ENCODE measurements at places on chromosomes 5 and 9. TPM values are rescaled to one million over a fixed set of nuclear protein-coding genes. Genes with fewer than 3 reads are reported as not detected.

Gene EQTN
- polyA plus RNA-seq, result not detected

Gene MAMDC2
- 6.5 TPM for polyA plus RNA-seq

Gene PRKAA1
- 28.5 TPM for polyA plus RNA-seq

- no peaks in the 10 kb centered on the region for H3K36me3 ChIP-seq
- peaks cover 10% of the 10 kb centered on the region for H3K4me1 ChIP-seq
- DNase-seq, result no peak
- no peak overlapping the region for H3K27ac ChIP-seq
- no peaks in the 10 kb centered on the region for H3K27me3 ChIP-seq
These were observed 55.3 kb downstream of the SMIM23 start for GRCh38 chr5:171840711-171841522.

GRCh38 chr5:75168026-75168735 lies 68.5 kb downstream of the ANKRD31 start:
- no peak overlapping the region for H3K4me3 ChIP-seq
- H3K36me3 ChIP-seq, result no peaks in the 10 kb centered on the region
- H3K4me1 ChIP-seq, result no peaks in the 10 kb centered on the region

DNA sequence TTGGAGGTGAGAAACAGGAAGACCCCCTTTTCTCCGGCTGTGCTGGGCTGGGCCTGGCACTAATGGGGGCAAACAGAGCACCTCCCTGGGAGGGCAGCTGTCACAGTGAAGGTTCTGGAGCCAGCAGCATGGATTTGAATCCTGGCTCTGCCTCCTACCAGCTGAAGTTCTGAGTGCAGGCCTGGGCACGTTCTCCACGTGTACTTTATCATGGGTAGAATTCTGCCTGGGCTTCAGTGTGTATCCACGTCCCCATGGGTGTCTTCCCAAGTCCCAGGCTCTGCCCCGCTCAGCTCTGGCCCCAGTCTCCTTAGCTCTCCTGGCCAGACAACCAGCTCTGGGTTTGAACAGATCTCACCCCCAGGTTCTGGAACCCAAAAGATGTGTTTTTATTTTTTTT lies 223.2 kb downstream of the PBX3 start:
- no peaks in the 10 kb centered on the region for H3K4me1 ChIP-seq
- no peaks in the 10 kb centered on the region for H3K27me3 ChIP-seq
- peaks cover 12% of the 10 kb centered on the region for H3K36me3 ChIP-seq
- H3K4me3 ChIP-seq, result no peak overlapping the region

DNA sequence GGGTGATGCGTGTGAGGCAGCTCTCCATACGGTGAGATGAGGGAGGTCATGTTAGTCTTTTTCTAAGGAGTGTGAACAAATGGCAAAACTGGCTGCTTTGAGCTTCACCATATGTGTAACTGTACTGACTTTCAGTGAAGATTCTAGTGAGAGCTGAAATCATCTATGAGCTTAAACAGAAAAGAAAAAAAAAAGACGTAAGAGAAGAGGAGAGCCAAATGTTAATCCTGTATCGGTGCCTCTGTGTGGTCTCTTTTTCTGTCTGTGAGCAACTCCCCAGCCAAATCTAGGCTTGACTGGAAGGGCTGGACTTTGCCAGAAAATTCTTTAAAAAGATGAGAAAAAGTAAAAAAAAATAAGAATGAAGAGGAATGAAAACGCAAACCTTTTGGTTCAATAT lies 209.7 kb upstream of the TUT7 start:
- no peaks in the 10 kb centered on the region for H3K36me3 ChIP-seq
- H3K27ac ChIP-seq, result no peak overlapping the region
- no peak for DNase-seq
- no peaks in the 10 kb centered on the region for H3K27me3 ChIP-seq
- H3K4me1 ChIP-seq, result no peaks in the 10 kb centered on the region
- H3K4me3 ChIP-seq, result no peak overlapping the region

- H3K27me3 ChIP-seq, result no peaks in the 10 kb centered on the region
- no peaks in the 10 kb centered on the region for H3K36me3 ChIP-seq
- no peak for DNase-seq
- peaks cover 26% of the 10 kb centered on the region for H3K4me1 ChIP-seq
These were observed 26.0 kb downstream of the KDM4C start for GRCh38 chr9:6783753-6784152.

All from heart right ventricle (tissue), 16 donors.